Stimulated activated CD4-positive, alpha-beta T cell treated with anti-CD3 and anti-CD28 coated beads, Interleukin-12 subunit alpha, Interleukin-12 subunit beta, amount 100 ng/mL, for 24 hours (primary cell): ENCODE measurements at places on chromosomes 5 and 9.

- no peak for DNase-seq
Observed at GRCh38 chr5:147483188-147483790, 26.6 kb downstream of the DPYSL3 start.

DNA sequence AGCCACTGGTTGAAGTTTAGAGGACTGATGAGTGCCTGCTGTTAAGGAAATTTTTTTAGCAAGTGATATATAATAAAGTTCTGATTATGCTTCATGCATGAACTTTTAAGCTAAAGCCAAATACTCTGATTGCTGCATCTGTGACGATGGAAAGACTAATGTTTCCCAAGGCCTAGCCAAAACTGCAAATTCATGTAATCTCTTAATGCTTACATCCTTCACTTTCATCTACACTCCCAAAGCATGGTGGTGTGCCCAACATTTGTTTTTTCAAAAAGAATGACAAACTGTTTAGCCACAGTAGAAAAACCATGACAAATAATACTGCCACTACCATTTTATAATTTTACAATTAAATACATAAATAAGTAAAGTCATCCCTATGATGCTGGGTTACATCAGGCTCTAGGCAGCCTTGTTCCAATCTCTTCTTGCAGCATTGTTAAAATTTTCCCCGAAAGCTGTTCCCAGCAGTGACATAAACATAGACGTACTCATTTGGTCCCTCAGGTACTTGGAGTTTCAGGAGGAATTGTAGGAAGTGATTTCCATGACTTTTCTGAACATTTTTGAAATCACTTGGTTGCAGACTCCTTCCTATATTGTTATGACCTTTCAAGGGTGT, 625.3 kb upstream of the DMAC1 start:
- no peak for DNase-seq

DNA sequence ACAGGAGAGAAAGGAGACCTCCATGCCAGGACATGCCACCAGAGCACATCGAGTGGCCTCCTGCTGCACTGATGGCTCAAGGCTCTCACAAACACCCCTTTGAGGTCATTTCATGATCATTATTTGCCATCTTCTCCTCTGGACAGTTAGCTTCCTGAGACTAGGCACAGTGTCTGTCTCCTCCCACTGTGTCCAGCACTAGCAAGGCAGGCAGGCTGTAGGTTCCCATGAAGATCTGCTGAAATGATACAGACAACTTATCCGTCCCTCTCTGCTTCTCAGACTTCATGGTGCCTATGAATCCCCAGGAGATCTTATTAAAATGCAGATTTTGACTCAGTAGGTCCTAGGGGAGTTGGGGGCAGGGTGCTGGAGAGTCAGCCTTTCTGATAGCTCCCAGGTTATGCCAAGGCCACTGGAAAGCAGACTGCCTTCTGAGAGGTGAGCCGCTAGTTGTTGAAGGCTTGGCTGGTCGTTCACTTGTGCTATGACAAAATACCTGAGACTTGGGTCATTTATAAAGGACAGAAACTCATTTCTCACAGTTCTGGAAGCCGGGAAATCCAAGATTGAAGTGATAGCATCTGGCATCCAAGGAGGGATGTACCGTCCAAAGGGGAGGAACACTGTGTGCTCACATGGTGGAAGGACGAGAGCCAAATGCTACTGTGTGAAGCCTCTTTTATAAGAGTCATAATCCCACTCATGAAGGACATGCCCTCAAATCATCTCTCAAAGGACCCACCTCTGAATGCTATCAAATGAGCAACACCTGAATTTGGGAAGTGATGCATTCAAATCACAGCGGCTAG, 183.4 kb downstream of the SPOCK1 start:
- DNase-seq = no peak

DNA sequence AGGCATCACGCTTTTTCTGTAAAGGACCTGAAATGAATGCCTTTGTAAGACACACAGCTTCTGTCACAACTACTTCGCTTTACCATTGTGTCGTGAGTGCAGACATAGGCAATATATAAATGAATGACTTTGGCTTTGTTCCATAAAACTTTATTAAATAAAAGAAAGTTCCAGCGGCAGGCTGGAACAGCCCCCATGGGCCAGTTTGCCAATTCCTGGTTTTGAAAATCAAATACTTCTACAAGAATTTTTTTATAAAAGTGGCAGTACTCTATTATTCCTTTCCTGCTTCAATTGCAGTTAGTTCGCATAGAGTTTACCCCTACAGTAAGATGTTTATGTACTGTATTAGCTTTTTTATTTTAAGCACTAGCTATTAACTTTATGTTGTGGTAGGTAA, 53.7 kb downstream of the SRFBP1 start:
- no peak for DNase-seq

DNA sequence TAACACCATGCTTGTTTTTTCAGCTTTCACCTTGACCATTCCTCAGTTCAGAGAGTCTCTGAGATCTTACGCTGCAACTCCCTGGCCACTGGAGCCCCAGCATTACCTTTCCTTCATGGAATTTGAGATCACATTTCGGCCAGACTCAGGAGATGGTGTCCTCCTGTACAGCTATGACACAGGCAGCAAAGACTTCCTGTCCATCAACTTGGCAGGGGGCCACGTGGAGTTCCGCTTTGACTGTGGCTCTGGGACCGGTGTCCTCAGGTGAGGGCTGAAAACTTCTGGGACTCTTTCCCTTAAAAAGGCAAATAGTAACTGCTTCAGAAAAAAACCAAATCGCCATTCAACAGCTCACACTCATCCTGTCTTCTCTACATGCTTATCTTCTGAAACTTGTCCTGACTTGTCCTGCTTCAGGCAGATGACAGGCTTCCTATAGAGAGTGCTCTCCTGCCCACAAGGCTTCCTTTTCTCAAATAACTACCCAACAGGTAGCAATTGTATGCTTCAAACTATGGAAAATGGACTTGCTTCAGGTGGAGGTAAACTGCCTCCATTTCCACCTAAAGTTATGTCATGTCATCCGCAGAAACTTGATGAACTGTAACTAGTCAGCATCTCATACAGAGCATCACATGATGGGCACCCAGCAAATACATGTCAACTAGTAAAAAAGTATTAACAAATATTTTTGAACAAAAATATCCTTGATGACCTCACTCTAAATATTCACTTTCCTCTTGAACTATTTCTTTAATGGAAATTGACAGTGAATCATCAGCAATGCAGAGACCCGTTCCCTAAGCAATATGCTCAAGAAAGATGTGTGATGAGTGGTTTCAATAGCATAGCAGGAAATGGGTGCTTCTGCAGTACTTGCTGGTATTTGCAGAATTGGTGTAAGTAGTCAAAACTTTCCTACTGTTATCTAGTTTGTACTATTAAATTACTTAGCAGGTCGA, 129.2 kb downstream of the LIFR start:
- no peak for DNase-seq

GRCh38 chr5:76455531-76456133, 52.5 kb downstream of the IQGAP2 start:
- DNase-seq = no peak

- peak; percentile 79 for DNase-seq
Observed at GRCh38 chr9:34899535-34900158, 58.4 kb upstream of the PHF24 start.

DNA sequence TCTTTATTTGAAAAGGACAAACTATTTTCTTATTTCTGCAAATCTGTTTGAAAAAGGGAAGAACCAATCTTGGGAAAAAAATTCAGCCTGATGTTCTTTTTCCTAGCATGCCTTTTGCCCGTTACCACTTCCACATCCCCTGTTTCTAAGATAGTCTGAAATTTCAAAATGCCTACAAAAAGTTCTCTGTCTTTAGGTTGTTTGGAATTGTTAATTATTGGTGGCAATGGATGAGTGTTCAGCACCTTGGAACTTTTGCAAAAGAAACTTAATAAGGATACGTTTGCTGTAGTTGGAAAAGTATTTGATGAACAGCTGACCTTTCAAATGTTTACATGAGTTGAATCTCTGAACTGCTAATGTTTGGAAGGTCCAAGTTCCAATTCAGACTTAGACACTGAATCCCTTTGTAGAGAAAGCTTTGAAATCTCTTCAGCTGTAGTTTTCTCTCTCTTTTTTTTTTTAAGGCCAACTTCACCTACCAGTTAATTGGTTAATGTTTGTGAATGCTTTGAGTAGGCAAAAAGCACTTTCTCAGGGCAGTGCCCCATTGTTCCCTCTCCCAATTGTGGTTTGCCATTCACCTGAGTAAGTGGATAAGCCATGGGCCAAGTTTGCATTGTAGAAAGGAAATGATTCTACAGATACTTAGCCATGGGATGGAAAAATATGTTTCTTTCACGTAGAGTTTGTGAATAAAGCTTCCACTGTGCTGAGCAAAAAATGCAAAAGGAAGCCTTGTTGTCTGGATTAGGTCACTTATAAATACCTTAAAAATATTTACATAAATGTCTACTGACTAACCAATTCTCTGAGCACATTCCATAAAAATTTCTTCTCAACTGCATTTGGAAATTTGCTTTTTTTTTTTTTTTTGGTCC, 156.4 kb upstream of the ELL2 start:
- no peak for DNase-seq

GRCh38 chr9:109323771-109324170, 2.9 kb upstream of the EPB41L4B start:
- no peak for DNase-seq

DNA sequence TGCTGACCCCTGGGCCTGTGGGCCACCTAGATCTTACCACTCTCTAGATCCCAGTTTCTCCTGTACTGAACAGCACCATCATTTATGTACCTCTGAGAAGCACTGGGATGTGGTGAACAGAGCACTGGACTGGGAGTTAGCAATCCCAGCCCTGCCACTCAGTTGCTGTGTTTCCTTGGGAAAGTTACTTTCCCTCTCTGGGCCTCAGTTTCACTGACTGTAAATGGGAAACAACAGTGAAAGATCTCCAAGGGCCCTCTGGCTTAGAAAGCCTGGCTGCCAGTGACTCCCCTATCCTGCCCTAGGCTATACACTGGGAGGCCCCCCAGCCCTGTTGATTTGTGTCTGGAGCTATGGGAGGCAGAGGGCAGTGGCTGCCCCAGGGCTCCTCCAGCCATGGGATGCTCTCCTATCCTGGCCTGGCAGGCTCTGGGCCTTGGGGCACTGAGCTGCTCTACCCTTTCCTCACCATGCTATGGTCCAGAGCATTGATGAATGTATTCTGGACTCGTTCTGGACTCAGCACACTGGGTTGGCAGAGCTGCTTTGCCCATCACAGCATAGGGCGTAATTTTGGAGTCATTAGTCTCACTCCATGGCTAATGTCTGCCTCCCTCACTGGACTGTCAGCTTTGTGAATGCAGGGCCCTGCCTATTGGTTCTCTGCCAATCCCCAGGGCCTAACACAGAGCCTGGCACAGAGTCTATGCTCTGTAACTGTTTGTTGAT, 99.3 kb downstream of the RGS3 start:
- no peak for DNase-seq

DNA sequence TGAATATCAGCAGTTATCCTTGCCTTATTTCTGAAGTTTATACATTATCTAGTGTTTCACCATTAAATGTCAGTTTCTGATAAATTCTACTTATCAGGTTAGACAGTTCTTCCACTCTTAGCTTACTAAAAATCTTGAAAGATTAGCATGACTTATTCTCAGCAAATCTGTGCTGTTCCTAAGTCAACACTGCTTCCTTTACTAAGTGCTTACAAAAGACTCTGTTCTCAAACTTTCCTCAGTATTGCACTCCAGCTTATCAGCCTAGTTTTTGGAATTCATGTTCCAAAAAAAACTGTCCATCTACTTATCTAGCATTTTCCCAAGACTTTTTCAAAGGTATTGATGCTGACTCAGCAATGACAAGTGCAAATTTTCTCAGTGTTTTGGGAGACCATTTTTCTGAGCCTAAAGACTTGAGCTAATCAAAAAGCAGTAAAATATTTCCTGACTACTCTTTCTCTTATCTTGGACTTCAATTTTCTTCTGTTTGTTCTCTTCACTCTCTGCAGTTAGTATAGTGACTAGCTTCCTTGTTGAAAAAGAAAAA, 61.1 kb upstream of the FRRS1L start:
- DNase-seq = no peak

DNA sequence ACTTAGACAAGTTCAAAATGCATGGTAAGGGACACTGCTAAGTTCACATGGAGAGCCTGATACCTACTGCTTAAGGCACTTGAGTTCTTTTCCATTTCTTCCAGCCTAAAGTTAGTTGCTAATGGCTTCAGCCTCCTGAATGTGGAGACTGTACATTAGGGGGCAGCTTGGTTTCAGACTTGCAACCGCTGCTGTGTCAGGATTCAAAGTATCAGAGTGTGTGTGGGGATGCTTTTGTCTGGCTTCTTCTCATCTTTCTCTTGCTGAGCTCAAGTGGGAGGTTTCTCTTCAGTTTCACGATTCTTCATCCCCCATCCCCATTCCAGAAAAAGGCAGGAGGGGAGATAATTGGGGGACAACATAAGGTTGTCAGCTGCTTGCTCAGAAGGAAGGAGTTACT, 49.4 kb downstream of the ATP10B start:
- DNase-seq = no peak

DNA sequence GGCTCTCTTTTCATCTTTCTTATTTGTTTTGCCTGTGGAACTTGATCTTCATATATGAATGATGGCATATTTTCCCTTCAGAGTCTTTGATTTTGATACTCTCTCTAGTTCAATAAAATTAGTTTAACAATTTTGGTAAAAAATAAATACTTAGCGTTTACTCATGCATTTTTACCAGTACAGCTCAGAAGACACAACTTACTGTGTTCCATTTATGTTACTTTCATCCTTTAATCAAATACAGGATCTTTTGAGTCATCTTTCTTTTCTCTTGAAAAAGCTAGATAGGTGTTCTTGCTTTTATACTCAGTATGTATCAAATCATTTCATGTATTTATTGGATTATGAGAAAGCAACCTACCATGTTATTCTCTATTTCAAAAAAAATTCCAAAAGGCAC, 47.1 kb upstream of the RICTOR start:
- DNase-seq = no peak

- DNase-seq = no peak
Observed at GRCh38 chr9:31608881-31609280, 775.6 kb upstream of the ACO1 start.

DNA sequence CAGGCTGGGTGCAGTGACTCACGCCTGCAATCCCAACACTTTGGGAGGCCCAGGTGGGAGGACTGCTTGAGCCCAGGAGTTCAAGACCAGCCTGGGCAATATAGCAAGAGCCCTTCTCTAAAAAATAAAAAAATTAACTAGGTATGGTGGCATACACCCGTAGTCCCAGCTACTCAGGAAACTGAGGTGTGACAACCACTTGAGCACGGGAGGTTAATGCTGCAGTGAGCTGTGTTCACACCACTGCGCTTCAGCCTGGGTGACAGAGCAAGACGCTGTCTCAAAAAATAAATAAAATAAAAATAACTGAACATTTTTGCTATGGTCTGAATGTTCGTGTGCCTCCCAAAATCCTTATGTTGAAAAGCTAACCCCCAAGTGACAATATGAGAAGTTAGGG, 24.5 kb downstream of the AGTPBP1 start:
- DNase-seq = no peak

DNA sequence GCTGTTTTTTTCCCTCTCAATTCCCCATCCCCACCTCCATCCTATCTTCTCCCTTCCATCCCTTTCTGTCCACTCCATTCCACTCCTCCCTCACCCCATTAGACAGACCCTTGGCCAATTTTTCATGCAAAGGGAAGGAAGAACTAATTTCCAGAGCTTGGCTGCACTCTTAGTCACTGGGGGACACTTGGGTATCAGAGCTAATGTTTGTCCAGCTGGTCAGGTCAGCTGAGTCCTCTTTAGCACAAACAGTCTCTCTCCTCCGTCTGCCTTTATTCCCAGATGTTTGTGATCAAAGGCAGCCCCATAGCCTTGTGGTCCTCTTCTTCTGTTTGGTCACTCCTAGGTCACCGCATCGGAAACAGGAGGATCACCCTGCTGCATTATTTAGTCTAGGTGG, 148.5 kb downstream of the NMUR2 start:
- DNase-seq = no peak

- DNase-seq = no peak
Observed at GRCh38 chr9:125589287-125589686, 117.7 kb downstream of the MAPKAP1 start.
